NCI-H1417 treated with DMSO at 0.1 percent for 48 hours (cell line): ENCODE measurements at places on chromosomes 7 and 10.

GRCh38 chr10:8923096-8923495 lies 868.6 kb downstream of the GATA3 start:
- DNase-seq, result no peak

- no peak for DNase-seq
Observed at GRCh38 chr7:2520131-2520760, 672 bp downstream of the LFNG start.

- DNase-seq, result no peak
Observed at GRCh38 chr10:89590326-89590725, 54.7 kb downstream of the PANK1 start.

GRCh38 chr7:77771901-77772300 lies 26.3 kb downstream of the TMEM60 start:
- no peak for DNase-seq

DNA sequence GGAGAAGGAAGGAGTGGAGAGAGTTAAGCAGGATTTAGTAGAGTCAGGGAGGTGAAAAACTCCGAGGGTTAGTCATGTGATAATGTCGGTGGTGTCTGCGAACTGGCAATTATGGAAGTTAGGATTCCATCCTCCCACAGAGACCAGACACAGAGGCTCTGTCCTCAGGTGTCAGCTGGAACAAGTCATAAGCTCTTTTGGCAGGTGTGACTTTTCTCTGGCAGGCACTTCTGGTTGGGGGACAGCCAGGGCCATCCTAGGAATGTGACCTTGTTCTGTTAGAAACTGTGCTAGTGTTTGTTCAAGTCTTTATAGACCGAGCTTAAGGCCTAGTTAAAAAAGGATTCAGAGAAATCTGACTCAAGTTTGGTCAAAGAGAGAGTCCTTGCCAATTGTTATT lies 371.0 kb downstream of the DPP6 start:
- DNase-seq, result no peak

- DNase-seq, result no peak
Observed at GRCh38 chr7:33421429-33421828, 292.1 kb downstream of the BBS9 start.

DNA sequence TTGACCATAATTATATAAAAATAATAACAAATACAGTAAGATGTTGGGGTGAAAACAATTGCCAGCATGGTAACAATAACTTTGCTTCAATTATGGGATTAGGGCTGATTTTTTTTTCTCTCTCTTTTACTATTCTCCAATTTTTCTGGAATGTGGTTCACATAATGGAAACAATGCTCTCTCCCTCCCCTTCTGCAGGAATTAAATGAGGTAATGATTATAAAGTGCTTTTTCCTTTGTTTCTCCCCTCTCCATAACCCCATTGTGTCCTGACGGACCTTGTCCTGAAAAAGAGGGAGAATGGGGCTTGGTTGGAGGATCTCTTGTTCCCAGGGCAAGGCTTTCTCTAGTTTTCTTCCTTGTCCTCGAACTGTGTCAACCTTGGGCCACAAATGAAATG lies 234.0 kb upstream of the ZNF32 start:
- no peak for DNase-seq

- DNase-seq, result no peak
Observed at GRCh38 chr7:158850545-158851102, 5.7 kb upstream of the DYNC2I1 start.

DNA sequence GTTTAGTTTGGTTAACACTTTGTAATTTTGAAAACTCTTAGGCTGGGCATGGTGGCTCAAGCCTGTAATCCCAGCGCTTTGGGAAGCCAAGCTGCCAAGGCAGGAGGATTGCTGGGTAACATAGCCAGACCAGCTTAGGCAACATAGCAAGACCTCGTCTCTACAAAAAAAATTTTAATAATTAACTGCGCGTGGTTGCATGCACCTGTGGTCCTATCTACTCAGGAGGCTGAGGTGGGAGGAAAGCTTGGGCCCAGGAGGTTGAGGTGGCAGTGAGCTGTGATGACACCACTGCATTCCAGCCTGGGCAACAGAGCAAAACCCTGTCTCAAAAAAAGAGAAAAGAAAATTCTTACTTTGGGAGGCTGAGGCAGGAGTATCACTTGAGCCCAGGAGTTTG lies 18.2 kb downstream of the MYOZ1 start:
- no peak for DNase-seq

GRCh38 chr7:93203496-93203895 lies 22.8 kb downstream of the HEPACAM2 start:
- peak; percentile 82 for DNase-seq

- no peak for DNase-seq
Observed at GRCh38 chr7:128322040-128322643, 21.6 kb downstream of the RBM28 start.

GRCh38 chr10:125283191-125283835 lies 123.0 kb upstream of the CTBP2 start:
- DNase-seq, result no peak

- no peak for DNase-seq
Observed at GRCh38 chr10:93515071-93516005, 18.9 kb downstream of the CEP55 start.

GRCh38 chr7:68707159-68707558 lies 891.1 kb upstream of the AUTS2 start:
- DNase-seq, result no peak

- no peak for DNase-seq
Observed at GRCh38 chr10:124534231-124534798, 72.7 kb downstream of the LHPP start.

DNA sequence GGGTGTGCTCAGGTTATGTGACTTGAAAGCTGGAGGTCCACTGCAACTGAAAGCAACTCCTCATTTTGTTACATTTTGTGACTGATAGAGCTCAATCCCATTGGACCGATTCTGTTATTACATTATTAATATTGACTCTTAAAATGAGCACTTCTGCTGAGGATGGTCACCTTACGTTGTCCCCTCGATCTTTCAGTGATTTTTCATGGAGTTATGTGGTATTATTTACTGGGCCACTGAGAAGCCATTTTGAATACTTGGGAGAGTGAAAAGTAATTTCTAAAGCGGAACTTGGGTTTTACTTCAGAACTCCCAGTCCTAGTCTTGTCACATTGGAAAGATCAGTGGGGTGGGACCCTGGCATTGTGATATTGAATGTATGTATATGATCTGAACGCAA lies 96.3 kb upstream of the FAM180A start:
- no peak for DNase-seq
